AG20443 (cell line): ENCODE measurements at places on chromosomes 1 and 21.
A peak's percentile ranks its signal among the peaks of the same experiment; 100 is the strongest.

DNA sequence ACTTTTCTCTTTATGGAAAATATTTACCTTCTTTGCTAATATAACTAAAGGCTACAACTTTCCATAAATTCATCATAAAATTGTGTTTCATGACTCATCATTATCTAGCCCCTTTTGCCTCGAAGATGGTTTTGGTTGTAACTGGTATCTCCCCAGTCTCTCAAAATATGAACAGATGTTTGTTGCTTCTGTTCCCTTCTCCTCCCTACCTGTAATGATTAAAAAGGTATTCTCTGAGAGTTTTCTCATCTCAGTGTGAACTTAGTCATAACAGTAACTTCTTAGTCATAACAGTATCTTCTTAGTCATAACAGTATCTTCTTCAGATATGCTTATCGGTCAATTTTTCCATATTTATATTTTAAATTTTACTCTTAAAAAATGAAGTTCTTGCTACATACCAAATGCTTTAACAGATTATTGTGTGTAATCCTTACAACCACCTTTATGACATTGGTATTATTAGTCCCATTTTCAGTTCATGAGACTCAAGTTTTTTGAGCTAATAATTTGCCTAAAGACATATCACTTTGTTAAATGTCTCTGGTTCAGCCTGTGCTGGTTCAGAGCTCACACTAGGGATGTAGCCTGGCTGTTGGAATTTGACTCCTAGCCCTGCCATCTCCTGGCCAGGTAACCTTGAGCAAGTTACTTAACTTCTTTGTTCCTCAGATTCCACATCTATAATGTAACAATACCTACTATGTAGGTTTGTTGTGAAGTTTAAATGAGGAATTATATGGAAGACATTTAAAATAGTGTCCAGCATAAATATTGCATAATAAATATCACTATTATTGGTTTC lies 32.6 kb downstream of the ATP1B1 start:
- DNase-seq: no peak

DNA sequence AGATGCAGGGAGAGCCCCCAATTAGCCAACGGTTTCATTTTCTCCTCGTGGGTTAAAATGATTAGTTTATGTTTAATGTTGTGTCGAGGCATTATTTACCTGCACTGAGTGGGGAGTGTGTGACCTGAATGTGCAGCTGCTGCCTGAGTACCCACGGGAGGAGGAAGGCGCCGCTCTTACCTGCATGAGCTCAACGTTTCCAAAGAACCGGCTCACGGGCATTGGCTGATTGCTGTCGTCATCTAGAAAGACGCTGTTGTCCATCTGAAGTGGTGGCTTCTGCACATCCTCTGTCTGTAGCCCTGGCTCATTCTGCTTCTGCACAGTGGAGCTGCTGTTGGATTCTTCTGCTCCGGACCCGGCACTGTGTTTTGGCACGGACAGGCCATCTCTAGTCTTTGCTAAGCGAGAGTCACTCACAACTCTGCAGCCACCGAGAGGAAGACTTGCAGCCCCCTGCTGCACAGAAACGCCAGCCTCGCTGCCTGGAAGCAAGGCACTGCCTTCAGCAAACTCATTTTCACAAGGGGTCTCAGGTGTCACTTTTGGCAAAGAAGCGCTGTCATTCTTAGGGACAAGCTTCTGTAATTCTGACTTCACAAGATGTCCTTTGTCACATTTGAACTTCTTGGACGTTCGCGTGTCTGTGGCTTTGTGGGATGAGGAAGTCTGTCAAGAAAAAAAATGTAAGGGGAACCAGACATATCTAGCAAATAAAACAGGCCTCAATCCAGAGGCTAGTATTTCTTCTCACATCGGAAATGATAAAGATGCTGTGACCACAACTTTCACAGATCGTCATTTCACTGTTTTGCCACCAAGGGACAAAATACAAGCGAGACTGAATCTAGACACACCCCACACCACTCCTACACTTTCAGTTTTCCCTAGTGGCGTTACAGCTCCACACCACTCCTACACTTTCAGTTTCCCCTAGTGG lies 9.4 kb downstream of the C1orf174 start:
- no peak for DNase-seq

- DNase-seq: peak; percentile 37
These were observed 209.7 kb upstream of the VAMP3 start for GRCh38 chr1:7561331-7561921.

GRCh38 chr1:24121406-24121805 lies 9.5 kb upstream of the MYOM3 start:
- no peak for DNase-seq
